ENCODE measurements at places on chromosomes 5 and 9.

DNA sequence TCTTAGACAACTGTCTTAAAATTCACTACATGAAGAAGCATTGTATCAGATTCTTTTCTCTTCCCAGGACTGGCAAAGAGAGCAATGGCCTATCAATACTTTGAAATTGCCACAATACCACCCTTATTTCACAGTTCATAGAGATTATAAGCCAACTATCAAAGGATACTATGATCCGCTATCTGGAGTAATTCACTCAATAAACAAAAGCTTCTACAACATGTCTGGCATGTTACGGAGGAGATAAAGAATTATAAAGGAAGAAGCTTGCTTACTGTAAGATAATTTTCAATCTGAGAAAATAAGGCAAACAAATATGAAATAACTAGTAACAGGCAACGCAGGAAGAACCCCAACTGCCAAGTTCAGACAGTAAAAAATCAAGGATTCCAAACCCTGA is 114.8 kb downstream of the GNAQ start:
- DNase-seq: no peak

DNA sequence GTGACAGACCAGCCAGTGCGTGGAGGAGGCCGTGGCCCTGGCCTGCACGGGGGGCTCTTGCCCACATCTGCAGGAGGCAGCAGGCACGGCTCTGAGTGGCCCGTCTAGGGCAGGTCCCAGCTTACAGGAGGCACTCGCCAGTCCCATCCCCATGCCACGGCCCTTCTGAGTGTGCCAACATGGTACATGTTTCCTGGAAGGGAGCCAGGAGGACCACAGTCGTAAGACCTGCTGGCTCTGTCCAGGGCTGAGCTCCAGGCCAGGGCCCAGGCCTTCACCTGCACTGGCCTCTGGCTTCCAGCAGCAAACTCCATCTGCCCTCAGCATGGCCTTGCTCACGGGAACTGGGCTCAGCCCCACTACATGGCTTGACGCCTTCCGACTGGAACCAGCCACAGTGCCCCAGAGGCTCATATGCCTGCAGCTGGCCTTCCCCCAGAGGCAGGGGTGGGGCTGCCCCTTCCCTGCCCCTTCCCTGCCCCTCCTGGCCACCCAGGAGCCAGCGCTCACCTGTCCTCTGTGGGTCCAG is 3.8 kb downstream of the NKD2 start:
- DNase-seq: no peak

DNA sequence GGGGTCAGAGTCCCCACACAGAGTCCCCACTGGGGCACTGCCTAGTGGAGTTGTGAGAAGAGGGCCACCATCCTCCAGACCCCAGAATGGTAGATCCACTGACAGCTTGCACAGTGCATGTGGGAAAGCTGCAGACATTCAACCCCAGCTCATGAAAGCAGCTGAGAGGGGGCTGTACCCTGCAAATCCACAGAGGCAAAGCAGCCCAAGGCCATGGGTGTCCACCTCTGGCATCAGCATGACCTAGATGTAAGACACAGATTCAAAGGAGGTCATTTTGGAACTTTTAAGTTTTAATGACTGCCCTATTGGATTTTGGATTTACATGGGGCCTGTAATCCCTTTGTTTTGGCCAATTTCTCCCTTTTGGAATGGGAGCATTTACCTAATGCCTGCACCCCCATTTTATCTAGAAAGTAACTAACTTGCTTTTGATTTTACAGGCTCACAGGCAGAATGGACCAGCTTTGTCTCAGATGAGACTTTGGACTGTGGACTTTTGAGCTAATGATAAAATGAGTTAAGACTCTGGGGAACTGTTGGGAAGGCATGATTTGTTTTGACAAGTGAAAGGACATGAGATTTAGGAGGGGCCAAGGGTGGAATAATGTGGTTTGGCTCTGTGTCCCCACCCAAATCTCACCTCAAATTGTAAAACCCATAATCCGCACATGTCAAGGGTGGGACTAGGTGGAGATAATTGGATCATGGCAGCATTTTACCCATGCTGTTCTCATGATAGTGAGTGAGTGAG is 56.3 kb upstream of the ITGA1 start:
- DNase-seq: no peak

DNA sequence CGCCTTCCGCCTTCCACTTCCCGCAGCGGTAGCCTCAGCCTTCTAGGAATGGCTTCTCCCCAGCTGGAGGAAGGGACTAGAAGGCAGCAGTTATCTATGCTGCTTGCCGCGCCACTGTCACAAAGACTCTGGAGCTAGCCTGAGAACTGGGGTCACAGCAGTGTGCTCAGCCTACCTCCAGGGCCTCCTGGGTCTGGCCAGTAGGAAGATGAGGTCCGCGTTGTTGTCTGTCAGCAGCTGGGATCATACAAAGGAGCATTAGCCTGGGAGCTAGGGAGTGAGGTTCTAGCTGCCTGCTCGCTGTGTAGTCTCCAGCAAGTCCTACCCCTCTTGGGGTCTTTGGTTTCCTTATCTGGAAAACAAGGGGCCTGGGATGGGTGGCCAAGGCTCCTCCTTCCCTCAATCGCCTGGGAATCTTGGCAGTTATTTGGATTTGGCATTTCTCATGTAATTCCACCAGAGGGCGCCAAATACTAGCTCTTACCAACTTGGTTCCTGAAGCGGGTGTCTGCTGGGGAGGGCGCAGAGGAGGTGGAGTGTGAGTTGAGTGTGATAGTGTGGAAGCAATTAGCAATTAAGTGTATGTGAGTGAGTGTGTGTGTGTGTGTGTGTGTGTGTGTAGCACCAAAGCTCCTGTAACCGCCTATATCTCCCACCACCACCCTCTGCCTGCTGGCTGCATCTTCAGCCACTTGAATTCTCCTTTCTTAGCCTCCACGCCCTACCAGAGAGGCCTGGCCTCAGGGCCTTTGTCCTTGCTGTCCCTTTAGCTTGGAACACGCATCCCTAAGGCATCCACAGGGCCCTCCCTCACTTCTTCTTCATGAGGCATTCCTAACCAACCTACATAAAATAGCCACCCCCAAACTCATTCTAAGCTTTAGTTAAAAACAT is 97.1 kb downstream of the ENTREP1 start:
- DNase-seq: peak; percentile 44

- DNase-seq: no peak
Observed at GRCh38 chr9:589723-590122, 251.8 kb upstream of the DMRT1 start.

GRCh38 chr5:11483630-11484029 is 420.6 kb downstream of the CTNND2 start:
- no peak for DNase-seq

- DNase-seq: no peak
Observed at GRCh38 chr9:77028478-77028877, 9.0 kb downstream of the FOXB2 start.

GRCh38 chr5:97840643-97841042 is 657.6 kb upstream of the RIOK2 start:
- DNase-seq: no peak

- peak; percentile 51 for DNase-seq
Observed at GRCh38 chr5:136082390-136083193, 50.1 kb upstream of the SMAD5 start.

DNA sequence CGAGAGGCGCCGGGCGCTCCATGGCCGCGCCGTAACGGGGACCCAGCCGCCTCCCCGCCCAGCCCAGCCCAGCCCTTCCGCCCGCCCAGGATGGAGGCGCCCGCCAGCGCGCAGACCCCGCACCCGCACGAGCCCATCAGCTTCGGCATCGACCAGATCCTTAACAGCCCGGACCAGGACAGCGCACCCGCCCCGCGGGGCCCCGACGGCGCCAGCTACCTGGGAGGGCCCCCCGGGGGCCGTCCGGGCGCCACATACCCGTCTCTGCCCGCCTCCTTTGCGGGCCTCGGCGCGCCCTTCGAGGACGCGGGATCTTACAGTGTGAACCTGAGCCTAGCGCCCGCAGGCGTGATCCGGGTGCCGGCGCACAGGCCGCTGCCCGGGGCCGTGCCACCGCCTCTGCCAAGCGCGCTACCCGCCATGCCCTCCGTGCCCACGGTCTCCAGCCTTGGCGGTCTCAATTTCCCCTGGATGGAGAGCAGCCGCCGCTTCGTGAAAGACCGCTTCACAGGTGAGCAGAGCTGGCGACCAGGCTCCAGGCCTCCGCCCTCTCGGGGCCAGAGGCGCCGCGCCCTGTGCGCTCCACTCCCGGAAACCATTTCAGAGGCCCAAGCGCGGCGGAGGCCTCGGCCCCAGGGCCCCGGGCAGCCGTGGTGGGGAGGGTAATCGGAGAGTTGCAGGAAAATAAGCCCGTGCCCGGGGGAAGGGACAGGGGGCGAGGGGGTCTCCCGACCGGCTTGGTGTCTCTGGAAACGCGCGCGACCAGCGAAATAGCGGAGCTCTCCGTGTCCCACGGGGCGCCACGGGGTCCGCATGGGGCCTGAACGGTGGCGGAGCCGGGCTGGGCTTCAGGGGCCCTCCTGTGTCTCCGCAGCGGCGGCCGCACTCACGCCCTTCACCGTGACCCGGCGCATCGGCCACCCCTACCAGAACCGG is 496 bp downstream of the TLX3 start:
- DNase-seq: no peak

DNA sequence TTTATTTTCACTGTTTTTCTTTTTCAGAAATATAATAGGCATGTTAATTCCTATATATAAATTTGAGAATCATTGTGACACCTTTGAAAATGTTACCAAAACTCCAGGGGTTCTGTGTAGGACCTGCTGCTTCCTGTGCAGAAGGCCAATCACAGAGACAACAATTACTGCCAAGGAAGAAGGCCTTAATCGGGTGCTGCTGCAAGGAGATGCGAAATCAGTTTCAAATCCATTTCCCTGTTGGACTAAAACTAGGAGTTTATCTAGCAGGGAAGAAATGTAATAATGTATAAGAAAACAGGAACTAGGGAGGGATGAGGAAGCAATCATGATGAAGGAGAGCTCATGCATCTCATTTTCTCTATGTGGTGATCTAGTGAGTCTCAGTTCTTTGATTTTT is 209.7 kb upstream of the NUDT12 start:
- no peak for DNase-seq

DNA sequence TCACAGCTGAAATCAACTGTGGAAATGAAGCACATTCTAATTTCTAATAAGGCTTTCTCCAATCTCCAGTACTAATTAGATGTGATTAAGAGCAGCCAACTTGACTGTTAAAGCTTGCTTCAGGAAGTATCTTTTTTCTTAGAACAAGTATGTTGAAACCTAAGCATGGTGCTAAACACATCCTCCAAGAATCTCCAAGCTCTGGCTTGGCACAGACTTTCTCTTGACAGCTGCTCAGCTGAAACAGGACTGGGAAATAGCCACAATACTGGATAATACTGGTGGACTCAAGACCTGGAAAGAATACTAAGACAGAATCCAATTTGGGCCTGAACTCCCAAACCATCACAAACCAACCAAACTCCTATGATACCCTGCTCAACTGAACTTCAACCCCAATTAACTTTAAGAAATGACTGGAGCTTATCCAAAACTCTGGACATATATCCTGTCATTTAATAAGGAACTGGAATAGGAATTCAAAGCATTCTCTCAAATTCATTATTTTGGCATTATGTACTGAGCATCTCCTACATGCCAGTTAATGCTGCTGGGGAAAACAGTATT is 16.2 kb downstream of the PRKAA1 start:
- DNase-seq: no peak

DNA sequence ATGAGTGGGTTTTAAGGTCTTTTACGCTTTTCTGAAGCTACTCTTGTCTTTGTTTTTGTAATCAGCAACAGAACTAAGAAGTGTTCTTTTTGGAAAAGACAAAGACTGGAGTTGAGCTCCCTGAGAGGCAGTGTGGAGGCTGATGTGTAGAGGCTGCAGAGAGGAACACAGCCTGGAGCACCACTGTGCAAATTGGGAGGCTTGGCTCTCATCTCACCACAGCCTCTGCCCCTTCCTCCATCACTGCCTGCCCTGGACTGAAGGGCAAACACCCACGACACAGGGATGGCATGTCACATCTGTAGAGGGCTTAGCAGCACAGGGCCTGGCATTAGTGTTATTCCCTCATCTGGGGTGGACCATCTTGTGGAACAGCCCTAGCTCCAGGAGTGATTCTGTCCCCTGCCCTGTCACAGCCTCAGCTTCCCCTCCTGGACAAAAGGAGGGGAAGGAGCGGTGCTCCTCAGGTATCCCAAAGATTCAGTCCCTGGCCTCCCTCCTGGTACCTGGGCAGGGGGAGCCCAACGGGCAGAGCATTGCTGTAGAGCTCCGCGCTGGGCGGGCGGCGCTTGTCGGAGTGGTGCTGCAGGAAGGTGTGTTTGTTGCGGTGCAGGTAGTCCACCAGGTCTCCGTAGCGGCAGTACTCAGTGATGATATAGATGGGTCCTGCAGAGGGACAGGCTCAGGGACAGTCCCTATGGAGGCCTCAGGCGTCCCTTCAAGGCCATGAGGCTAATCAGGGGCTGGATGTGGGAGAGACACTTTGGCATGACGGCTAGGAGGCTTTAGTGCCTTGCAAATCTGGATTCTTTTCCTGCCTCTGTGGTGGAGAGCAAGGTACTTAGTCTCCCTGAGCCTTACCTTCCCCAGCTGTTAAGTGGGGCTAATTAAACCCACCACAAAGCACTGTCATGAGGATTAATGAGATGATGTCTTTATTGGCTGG is 32.8 kb downstream of the PDGFRB start:
- no peak for DNase-seq

DNA sequence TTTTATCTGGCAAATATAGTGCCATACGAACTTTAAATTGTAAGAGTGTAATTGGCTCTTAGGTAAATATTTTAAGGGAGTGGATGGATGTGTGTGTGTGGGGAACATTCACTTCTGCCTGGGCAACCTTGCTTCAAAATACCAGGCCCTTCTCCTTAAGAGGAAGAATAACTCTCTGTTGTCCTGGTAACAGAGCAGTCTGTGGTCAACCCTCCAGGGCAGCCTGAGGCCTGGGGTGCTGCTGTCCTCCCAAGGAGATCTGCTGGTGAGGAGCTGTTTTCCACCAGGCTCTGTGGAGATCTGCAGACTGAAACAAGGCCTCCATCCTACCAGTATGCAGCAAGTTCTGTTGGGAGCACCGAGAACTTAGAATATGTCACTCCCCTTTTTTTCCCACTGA is 325.2 kb downstream of the PSAT1 start:
- DNase-seq: no peak

GRCh38 chr5:67021031-67021430 is 175.6 kb downstream of the CD180 start:
- no peak for DNase-seq

GRCh38 chr5:75933489-75933888 is 149.7 kb upstream of the SV2C start:
- no peak for DNase-seq

DNA sequence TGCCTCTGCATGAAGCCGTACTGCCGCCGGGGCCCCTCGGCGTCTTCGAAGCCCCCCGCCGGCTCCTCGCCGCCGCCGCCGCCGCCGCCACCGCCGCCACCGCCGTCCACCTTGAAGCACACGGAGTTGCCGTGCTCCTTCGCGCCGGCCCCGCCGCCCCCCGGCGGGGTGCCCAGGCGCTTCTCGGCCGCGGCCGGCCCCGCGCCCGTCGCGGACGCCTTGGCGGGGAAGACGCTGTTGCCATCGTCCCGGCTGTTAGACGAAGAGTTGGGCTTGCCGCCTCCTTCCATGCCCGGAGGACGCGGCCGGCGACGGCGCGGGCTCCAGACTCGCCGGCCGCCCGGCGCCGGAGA is 400 bp downstream of the HCN1 start:
- no peak for DNase-seq

Data from CD4-positive, alpha-beta T cell treated with Interleukin-6 at 100 ng/mL for 8 hours (primary cell).